ENCODE measurements at places on chromosomes 7 and 10.

DNA sequence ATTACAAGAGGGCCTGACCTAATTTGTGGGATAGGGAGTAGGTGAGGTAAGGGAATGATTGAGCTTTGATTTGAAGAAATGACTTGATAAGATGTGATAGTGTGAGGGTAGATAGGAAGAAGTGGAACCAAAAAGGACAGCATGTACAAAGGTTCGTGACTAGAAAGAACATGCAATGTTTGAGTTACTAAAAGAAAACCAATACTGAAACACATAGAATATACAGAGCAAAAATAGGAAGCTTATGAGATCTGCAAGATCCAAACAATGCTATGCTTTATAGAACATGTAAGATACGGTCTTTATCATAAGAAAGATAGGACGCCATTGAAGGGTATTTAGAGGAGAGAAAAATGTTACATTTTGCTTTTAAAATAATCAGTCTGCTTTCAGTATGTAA is 343.8 kb downstream of the ATRNL1 start:
- no peak for DNase-seq

- DNase-seq = no peak
These were observed 398.9 kb downstream of the RPS24 start for GRCh38 chr10:78432583-78432982.

DNA sequence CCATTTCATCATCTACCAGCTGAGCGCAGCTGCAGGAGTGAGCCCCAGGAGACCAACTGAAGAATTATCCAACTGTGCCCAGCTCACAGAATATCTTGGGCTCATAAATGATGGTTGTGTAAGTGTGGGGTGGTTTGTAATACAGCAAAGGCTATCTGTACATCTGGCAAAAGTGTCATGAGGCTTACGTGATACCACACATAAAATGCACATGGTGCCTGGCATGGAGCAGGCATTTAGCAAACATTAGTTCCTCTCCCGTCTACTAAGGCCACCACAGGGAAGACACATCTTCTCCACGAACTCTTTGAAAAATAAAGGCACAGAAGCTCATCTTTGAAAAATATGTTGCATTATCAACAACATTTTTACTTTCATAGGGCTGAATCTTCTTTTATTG is 32.3 kb downstream of the AOAH start:
- DNase-seq = no peak

GRCh38 chr7:17781491-17782215 is 158.6 kb downstream of the SNX13 start:
- peak; percentile 55 for DNase-seq

DNA sequence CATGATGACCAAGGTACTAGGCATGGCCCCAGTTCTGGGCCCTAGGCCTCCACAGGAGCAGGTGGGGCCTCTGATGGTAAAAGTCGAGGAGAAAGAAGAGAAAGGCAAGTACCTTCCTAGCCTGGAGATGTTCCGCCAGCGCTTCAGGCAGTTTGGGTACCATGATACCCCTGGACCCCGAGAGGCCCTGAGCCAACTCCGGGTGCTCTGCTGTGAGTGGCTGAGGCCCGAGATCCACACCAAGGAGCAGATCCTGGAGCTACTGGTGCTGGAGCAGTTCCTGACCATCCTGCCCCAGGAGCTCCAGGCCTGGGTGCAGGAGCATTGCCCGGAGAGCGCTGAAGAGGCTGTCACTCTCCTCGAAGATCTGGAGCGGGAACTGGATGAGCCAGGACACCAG is 7.4 kb downstream of the ZSCAN21 start:
- no peak for DNase-seq

- DNase-seq = no peak
These were observed 223.5 kb downstream of the DNAJB6 start for GRCh38 chr7:157560258-157560654.

GRCh38 chr7:157347217-157347904 is 10.6 kb downstream of the DNAJB6 start:
- DNase-seq = no peak

GRCh38 chr10:72746426-72747363 is 54.8 kb downstream of the MCU start:
- DNase-seq = peak; percentile 35

GRCh38 chr10:102117391-102118159 is 2.6 kb downstream of the LDB1 start:
- DNase-seq = peak; percentile 81

GRCh38 chr7:151702961-151703360 is 174.0 kb downstream of the PRKAG2 start:
- DNase-seq = no peak

- no peak for DNase-seq
These were observed 65.8 kb downstream of the INHBA start for GRCh38 chr7:41637049-41637448.

DNA sequence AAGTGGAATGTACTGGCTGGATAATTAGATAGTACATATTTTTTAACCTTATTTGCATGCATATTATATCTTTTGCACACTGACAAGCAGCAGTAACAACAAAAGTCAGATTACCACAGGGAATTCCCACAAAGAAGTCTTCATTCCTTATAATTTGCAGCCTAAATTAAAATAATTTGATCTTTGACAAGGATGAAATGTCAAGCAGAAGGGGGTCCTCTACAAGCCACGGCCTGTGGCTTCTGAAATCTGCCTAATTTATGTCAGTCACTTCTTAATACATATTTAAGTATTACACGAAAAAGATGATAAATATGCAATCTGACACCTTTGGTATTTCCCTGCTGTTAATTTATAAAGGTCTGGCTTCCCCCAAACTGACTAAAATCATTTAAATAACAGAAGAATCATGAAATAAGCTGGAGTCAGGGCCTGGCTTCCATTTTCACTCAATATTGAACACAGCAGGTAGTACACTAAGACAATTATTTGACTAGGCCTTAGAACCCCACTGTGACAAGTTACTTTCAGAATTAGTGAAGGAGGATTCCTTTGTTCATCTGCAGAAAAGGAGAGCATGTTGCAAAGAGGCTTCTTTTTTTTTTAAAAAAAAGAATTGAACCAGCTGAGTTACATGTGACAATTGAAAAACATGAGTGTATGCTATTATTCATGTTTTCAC is 351.1 kb upstream of the ETV1 start:
- DNase-seq = no peak

DNA sequence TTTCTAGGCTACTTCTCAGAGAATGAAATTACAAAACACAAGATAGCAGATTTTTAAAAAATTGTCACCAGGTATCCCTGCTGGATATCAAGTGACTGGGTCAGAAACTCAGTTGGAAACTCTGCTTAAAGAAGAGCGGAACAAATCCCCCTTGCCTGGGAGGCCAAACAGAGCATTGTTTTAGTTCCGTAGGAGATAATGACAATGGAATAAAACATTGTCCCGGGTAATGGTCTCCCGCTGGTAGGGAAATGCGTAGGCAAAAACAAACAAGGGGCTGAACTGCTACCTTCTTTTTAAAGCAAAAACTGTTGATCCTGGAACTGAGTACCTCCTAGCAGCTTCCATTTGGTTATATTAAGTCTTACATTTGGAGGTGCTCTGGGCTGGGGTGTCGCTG is 21.3 kb upstream of the VAX1 start:
- DNase-seq = no peak

GRCh38 chr7:37442268-37442667 is 6.4 kb downstream of the ELMO1 start:
- peak; percentile 46 for DNase-seq

DNA sequence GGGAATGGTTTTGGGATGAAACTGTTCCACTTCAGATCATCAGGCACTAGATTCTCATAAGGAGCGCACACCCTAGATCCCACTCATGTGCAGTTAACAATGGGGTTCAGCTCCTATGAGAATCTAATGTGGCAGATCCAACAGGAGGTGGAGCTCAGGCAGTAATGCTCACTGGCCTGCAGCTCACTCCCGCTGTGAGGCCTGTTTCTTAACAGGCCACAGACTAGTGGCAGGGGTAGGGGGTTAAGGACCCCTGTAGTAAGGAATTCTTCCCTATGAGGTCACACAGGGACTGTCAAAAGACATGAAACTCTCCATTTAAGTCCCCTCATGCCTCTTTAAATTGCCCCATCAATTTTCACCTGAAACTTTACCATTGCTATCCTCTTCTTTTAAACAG is 8.0 kb downstream of the HGF start:
- no peak for DNase-seq

DNA sequence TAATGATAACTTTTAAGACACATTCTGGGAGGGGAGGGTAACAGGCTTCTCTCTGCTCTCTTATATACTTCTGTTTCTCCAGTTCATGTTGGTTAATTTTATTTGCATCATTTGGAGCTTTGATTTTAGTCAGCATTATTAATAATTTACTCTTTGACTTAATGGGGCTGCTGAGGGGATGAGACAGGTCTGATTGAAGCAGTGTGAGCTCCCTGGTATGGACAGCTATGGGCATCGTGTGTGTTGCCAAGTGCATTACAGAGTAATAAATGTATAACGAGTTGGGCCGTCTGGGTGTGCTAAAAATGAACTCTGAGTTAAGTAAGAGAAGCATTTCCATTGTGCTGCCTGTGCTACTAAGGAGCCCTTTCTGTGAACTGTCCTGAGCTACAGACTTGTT is 31.7 kb upstream of the IKZF1 start:
- DNase-seq = no peak

DNA sequence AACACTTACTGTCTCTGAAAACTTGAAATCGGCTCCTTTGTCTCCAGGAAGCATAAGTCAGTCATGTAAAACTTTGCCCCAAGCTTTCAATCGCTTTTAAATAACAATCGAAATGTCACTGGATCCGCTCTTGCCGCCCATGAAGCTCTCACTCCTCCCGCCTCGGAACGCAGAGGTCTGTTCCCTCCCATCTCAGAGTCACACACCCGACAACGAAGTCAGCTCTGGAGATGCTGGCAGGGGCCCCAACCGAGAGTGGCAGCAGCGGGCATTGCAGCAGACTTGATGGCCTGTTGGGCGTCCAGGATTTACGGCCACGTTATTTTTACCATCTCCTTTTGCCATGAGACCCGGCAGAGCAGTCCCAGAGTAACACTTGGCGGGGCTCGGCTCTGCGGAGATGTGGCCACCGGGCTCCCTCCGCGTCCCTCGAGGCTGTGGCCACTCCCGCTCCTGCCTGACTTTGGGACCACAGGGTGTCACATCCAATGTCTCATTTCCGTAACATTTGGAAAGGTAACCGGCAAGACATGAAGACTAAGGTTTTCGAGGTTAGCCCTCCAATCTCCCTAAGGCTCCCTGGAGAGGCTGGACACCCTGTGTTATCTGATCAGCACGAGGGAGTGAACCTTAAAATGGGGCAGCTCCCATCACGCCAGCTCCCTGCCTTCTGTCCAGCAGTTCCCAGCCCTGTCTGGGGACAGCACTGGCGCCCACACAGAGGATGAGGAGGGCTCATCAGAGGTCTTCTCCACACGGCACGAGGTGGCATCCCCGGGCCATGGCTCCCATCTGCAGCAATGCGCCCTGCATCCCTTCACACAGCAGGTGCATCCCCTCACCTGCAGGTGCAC is 62.8 kb upstream of the ADGRA1 start:
- DNase-seq = no peak

- DNase-seq = no peak
These were observed 96.8 kb downstream of the RAB18 start for GRCh38 chr10:27600930-27601329.

GRCh38 chr10:110361800-110362456 is 57.2 kb upstream of the SMNDC1 start:
- no peak for DNase-seq

- no peak for DNase-seq
These were observed 993.7 kb upstream of the AUTS2 start for GRCh38 chr7:68604541-68604940.

GRCh38 chr7:47546171-47546570 is 35.7 kb downstream of the TNS3 start:
- DNase-seq = no peak

DNA sequence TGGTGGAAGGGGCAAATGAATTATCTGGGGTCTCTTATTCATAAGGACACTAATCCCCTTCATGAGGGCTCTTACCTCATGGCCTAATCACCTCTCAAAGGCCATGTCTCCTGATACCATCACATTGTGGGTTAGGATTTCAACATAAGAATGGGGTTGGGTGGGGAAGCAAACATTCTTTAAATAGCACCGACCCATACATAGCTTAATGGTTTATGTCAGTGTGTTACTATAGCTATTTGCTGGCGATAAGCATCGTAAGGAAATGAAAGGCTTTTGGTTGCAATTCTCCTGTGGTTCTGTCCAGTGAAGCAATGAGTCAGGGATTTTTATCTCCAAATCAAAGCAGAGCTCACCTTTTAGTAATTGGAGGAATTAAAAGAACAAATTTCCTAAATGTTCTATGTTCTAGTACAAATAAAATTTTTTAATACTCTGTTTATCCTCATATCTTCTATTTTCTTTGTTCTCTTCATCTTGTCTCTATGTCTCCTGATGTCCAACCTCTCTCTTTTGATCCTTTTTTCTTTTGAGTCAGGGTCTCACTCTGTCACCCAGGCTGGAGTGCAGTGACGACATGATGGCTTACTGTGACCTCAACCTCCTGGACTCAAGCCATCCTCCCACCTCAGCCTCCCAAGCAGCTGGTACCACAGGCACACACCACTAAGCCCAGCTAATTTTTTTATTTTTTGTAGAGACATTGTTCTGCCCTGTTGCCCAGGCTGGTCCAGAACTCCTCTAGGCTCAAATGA is 57.0 kb upstream of the GLCCI1 start:
- DNase-seq = no peak

- no peak for DNase-seq
These were observed 57.8 kb downstream of the PRKCQ start for GRCh38 chr10:6522230-6522629.

GRCh38 chr7:999941-1000935 is 17.3 kb downstream of the CYP2W1 start:
- DNase-seq = no peak

DNA sequence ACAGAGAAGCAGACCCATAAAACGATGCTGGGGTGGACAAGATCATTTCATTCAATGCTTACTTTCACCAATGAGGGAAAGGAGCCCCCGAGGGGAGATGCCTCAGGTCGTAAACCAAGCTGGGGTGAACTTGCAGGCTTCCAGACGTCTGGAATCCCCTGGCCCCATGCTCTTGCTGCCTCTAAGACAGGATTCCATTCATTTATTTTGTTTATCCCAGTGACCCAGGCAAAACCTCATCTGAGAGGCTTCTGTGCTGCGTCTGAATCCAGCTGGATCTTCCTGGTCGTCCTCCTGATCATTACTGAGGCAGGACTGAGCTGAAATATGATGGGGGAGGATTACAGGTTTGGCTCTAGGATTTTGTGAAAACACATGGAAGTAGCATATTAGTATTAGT is 182.9 kb downstream of the MYOF start:
- DNase-seq = no peak

DNA sequence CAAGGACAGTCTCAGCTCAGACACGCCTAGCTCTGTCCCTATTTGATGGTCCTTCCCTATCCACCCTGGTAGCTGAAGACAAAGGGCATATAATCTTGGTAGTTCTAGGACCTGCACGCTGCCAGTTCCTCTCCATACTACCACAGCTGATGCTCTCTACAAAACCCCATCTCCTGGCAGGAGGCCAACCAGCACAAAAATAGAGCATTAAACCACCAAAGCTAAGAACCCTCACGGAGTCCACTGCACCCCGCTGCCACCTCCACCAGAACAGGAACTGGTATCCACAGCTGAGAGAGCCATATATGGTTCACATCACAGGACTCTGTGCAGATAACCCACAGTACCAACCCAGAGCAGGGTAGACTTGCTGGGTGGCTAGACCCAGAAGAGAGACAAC is 299.4 kb downstream of the LRRTM3 start:
- DNase-seq = no peak

GRCh38 chr10:17644485-17644943 is 563 bp downstream of the STAM start:
- DNase-seq = no peak
